Putamen (tissue), 1 donor: ENCODE measurements at places on chromosomes 5 and 9.

GRCh38 chr5:159021901-159022556, 77.7 kb downstream of the EBF1 start:
- no peak for DNase-seq

DNA sequence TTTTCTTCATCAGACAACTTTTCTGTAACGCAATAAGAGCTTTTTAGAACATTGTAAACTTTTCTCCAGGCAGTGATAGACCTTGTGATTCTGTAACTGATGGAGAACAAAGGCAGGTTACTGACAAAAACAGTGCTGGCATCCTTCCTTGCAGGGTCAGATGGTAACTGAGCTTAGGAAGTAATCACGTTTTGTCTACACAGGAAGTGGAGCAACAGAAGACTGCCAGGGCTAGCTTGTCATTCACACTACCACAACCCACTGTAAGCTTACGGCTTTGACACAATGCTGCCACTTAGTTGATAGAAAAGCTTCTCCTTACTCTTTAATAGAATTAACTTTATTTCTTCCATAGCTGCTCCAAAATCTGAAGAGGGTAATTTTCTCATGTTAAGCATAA, 46.8 kb downstream of the FBN2 start:
- DNase-seq = no peak

GRCh38 chr9:27654629-27655285, 81.5 kb upstream of the C9orf72 start:
- DNase-seq = peak; percentile 20

- DNase-seq = no peak
Measured at GRCh38 chr5:154331924-154332323, 113.9 kb upstream of the SAP30L start.

- no peak for DNase-seq
Measured at GRCh38 chr5:40909264-40909663, at the start of gene C7. TSS of gene C7 (plus strand) at chr5:40909497. CDS start at chr5:40909611, 114 bp downstream.

DNA sequence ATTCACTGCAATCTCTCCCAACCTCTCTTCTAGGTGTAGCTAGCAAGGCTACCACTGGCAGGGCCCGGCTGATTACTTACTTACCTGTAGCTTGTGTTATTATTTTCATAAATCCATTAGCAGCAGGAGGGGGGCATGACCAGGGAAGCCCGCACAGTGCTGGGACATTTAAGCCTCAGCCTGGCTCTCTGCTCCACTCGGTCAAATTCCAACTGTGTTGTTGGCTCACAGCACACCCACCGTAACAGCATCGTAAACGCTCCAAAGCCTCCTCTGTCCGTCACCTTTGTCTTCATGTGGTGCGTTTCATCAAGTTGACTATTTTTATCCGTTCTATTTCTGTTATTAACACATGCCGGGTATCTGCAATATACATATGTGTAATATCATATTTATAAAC, 264.7 kb downstream of the NSG2 start:
- no peak for DNase-seq

DNA sequence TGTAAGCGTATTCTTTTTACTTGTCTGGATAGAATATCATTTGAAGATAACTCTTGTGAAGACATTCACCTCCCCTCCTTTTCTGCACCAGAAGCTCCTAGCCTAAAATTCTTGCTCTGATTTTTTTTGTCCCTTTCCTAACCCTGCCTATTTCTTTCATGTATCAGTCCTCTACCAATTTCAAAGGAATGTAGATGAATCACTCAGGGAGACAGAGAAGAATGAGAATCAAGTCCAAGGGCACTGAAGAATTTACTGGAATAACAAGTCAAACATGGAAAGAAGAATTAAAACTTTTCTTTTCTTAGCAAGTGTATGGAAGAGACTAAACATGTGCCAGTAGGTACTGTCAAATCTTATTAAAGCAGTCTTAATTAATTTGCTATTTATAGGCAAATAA, 618.7 kb downstream of the DNAH5 start:
- no peak for DNase-seq

- no peak for DNase-seq
Measured at GRCh38 chr5:42005561-42006153, 80.6 kb downstream of the FBXO4 start.

DNA sequence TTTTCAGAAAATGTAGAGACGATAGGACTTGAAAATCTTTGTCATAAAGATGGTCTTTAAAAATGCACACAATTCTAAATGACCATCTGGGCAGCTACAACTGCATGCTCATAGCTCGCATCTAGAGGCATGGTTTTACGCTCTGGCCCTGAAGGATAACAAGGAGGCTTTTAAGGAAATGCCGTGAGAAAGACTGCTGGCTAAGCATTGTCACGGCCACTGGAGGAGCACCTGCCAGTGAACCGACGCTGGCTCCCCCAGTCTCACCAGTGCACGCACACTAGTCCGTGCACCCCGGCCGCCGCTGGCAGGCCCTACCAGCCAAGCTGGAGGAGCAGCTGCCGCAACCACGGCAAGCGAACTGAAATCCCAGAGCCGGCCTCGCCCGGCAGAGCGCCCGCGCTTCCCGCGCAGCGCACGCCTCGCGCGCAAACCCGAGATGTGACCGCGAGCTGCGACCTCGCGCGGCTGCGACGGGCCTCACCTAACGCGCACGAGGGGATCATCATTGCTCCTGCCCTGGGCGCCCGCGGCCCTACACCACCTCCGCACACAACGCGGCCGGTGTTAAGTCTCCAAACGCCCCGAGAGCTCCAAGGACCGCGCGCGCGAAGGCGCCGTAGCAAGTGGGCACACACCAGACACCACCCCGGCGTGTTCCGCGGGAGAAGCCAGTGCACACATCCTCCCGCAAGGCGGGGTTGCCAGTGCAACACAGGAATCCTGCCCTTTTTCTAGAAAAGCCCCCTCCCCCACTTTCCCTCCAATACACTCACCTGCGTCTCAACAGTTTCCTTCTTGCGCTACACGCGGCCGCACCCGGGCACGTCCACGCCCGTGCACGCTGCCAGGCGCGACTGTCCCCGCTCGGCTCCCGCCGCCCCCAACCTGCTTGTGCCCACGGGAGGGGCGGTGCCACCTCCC, 5.3 kb downstream of the ELAVL2 start:
- no peak for DNase-seq

GRCh38 chr9:122055701-122056100, 37.4 kb downstream of the TTLL11 start:
- no peak for DNase-seq

DNA sequence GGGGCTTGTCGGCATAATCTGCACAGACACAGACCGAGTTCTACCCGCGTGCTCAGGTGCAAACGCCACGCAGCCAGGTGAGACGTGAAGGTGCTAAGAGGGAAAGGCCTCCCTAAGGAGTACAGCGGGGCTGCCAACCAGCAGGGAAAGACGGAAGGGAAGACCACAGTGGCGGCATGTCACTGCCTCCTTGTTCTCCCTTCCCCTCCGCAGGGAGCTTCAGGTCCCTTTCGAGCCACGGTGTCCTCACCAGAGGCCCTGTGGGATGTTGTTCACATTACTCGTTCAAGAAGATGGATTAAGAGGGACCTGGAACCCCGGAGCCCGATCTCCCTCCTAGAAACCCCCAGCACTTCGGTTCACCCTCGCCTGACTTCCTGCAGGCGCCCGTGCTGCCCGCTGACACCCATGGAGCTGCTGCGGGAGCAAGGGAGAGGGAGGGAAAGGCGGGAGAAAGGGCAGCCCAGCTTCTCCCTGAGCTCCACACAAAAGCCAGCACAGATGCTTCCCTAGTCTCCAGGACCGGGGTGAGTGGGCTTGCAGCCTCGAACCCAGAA, 686 bp downstream of the BRD9 start:
- DNase-seq = peak; percentile 13

GRCh38 chr9:132754236-132754635, 84.0 kb downstream of the GTF3C4 start:
- DNase-seq = no peak

DNA sequence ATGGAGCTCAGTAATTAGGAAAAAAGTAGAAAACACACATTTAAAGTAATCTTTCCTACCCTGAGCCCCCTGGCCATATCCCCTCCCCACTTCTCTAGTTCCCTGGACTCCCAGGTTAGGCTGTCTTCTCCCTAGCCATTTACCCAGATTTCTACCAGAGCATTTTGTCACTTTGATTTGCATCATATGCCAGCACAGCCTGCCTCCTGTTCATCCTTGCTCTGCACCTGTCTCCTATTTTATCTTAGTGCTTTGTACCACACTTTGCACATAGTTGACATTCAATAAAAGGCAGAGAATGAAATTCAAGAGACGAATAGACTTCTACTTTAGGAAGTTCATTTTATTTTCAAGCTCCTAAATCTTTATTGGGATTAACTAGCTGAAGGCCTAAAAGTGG, 344.5 kb downstream of the EBF1 start:
- DNase-seq = no peak

GRCh38 chr9:134371731-134372130, 45.5 kb downstream of the RXRA start:
- DNase-seq = no peak

GRCh38 chr5:142408536-142408935, 83.7 kb upstream of the SPRY4 start:
- DNase-seq = no peak

GRCh38 chr5:112445626-112446350, 26.7 kb upstream of the EPB41L4A start:
- no peak for DNase-seq

DNA sequence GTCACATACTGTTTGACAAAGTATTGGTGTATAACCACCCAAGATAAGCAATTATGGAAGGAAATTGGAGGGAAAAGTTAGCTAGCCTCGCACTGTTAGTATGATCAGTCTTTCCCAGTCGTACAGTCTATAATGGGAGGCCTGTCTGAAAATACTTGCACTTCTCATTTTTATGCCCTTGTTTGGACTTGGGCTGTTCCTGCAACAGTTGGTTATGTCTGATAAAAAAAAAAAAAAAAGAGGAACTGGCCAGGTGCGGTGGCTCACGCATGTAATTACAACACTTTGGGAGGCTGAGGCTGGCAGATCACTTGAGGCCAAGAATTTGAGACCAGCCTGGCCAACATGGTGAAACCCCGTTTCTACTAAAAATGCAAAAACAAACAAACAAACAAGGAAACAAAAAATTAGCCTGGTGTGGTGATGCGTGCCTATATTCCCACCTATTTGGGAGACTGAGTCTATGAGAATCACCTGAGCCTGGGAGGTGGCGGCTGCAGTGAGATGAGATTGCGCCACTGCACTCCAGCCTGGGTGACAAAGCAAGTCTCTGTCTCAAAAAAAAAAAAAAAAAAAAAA, 58.3 kb upstream of the ANKRD33B start:
- DNase-seq = no peak

GRCh38 chr5:123422433-123423277, 548 bp downstream of the CEP120 start:
- peak; percentile 33 for DNase-seq
